ENCODE measurements at places on chromosomes 3 and 15. TPM values are rescaled to one million over a fixed set of nuclear protein-coding genes. Genes with fewer than 3 reads are reported as not detected.

GRCh38 chr15:87477737-87478686, 778.5 kb downstream of the NTRK3 start:
- no peaks in the 10 kb centered on the region for H3K36me3 ChIP-seq
- no peak for DNase-seq
- no peak overlapping the region for H3K27ac ChIP-seq
- H3K27me3 ChIP-seq, result no peaks in the 10 kb centered on the region

DNA sequence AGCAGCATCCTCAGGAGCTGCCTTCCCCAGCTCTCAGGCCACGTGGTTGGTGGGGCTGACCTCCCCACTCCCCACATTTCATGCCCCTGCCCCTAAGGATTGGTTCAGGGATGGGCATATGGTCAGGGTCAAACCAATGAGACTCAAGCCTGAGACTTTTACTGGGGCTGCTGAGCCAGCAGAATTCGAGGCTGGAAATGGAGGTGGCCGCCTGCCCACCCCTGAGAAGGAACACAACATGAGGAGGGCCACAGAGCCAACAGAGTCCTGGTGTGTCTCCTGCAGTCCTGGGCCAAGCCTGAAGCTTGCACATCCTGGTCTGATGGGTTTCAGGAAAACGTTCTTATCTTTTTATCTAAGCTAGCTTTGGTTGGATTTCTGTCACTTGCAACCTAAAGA, 5.9 kb downstream of the EHD4 start:
- H3K4me1 ChIP-seq, result peaks cover 12% of the 10 kb centered on the region
- DNase-seq, result no peak
- no peak overlapping the region for H3K27ac ChIP-seq
- H3K36me3 ChIP-seq, result no peaks in the 10 kb centered on the region
- no peaks in the 10 kb centered on the region for H3K27me3 ChIP-seq

FEZF2 gene
- polyA plus RNA-seq, result not detected

SRGAP3 gene
- polyA plus RNA-seq, result 1.4 TPM

TGM5 gene
- not detected for polyA plus RNA-seq

KCNAB1 gene
- polyA plus RNA-seq, result 1.2 TPM

SHC4 gene
- 0.03 TPM for polyA plus RNA-seq

OIP5 gene
- 0.65 TPM for polyA plus RNA-seq

STAB1 gene
- polyA plus RNA-seq, result 42.0 TPM
